ENCODE measurements at places on chromosomes 16 and 17. TPM values are rescaled to one million over a fixed set of nuclear protein-coding genes. Genes with fewer than 3 reads are reported as not detected.

FOXK2 gene
- 18.8 TPM for polyA plus RNA-seq

- no peak for DNase-seq
These were observed 21.9 kb upstream of the FAAP100 start for GRCh38 chr17:81573794-81574642.

- peak; percentile 30 for DNase-seq
These were observed 44.0 kb downstream of the ZNF276 start for GRCh38 chr16:89765292-89765830.

DNA sequence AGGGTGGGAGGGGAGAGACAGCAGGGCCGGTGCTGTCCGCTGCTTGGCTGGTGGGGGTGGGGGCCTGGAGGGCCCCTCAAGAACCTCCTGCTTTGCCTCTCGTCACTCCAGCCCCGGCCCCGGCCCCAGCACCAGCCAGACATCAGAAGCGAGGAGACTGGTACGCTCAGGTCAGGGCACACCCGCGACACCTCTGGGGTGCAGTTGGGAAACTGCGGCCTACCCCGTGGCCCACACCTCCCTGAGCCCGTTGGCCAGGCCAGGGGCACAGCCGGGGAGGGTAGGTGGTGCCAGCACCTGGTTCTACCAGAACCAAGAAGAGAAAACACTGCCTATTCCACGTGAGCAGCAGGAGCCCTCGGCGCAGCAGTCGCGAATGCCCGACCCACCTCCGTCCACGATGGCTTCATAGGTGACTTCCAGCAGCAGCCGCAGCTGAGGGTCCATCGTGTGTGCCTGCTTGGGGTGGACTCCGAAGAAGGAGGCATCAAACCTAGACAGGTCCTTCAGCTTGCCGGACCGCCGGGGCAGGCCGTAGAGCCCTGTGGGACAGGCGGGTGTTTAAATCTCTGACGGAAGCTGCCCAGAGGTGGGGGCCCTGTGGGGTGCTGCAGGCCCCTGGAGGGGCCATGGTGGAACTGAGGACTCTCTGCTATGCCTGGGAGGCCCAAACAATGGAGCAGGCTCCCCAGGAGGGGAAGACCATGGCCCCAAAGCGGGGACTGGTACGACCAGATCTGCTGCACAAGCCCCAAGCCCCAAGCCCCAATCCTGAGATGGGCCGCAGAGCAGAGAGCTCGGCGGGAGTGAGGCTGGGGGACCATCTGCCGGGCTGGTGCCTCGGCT, 2.9 kb downstream of the FASN start:
- DNase-seq, result no peak

GRCh38 chr17:29594519-29595090, 1.7 kb downstream of the ANKRD13B start:
- no peak for DNase-seq

DNA sequence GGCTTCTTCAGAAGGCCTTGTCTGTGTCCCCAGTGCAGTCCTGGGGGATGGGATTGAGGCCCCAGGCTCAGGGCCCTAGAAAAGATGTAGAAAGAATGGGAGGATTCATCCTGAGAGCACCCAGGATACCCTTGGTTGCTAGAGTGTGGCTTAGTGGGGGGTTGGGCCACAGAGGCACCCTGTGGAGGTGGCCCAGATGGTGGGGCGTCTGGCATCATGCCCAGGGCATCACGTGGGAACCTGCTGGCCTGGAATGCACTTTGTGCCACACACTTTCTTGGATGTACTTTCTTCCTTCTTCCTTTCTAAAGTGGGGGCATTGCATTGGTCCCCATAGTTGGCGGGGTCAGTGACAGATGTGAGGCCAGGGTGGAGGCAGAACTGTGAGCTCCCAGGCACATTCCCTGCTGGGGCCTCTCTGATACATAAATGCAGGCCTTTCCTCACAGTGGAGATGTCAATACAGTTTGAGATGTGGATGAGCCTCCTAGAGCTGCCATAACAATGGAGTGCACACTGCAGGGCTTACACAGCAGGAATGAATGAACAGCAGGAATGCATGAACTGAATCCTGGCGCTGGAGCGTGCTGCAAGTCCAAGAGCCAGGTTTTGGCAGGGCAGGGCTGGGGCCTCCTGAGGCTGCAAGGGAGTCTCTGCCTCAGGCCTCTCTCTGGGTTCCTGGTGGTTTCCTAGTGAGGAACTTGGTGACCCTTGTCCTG, 43.3 kb downstream of the MGAT5B start:
- no peak for DNase-seq

DNA sequence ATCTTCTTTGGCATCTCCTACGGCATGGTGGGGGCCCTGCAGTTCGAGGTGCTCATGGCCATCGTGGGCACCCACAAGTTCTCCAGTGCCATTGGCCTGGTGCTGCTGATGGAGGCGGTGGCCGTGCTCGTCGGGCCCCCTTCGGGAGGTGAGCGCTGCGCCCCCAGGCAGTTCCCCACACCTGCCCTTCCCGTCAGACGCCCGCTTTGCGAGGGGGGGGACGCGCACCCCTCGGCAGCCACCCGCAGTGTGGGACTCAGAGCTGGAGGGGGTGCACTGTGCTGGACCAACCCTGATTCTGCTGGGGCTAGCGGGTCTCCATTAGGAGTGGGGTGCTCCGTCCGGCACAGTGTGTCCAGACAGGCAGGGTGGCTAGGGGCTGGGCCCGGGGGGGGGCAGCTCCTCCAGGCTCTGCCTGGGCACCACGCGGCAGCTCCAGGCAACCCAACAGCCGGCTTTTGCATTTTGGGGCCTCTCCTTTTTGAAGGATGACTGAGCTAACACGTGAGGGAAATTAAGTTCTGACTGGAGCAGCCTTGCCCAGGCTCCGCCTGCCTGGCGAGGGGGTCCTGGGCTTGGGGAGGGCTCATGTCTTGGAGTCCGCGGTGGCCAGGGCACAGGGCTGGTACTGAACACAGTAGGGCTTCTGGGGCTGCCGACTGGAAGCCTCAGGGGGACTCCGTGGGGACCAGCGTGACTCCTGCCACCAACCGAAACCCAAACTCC, 9.1 kb downstream of the SLC16A3 start:
- DNase-seq, result no peak

- no peak for DNase-seq
These were observed 19.6 kb upstream of the APPBP2 start for GRCh38 chr17:60545465-60546191.

DNA sequence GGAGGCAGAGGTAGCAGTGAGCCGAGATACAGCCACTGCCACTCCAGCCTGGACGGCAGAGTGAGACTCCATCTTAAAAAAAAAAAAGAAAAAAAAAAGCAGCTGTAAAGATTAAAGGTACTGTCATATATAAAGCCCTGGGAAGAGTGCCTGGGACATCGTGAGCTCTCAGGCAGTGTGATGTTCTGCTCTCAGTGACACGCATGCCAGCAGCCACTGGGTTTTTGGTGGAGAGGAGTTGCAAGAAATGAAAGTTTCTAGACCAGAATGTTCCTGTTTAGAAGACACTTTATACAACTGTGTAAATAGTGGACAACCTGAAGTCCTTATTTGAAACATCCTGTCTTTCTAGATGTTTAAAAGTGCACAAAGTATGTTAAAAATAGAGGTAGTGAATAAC, 213.2 kb downstream of the IRF8 start:
- DNase-seq, result no peak

KIF19 gene
- 1.4 TPM for polyA plus RNA-seq

DNA sequence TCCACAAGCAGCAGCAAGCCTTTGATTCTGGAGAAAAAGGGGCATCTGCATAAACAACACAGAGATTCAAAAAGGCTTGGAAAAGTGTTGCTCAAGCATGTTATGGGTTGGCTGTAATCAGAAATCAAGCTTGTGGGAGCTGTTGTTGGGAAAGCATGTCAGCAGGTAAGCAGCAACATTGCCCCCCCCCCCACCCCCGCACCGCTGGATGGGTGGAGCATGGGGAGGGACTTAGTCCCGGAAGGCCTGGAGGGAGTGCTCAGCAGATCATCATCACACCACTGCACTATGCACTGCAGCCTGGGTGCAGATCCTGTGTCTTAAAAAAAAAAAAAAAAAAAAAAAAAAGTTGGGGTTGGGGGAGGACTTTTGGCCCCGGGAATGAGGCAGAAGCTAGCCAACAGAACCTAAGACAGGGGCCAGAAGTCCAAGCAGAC, 16.8 kb upstream of the AKAP1 start:
- DNase-seq, result peak; percentile 73

RPRML gene
- not detected for polyA plus RNA-seq

SLC25A11 gene
- 79.2 TPM for polyA plus RNA-seq

DNA sequence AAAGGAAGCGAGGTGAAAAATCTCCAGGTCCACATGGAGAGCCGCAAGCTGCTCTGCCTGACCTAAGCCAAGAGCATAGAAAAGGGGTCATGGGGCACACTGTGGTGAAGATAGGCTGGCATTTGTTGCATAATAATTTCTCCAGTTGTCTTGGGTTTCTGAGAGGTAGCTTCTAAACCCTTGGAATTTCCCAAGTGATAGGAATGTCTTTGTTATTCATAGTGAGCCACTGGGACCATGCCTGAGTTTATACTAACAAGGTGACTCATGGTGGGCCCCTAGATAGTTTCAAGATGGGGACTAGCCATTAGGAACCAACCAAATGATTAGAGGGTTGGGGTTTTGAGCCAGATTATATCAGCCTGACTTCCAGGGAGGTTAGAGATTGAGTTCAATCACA, 25.6 kb downstream of the SOST start:
- DNase-seq, result no peak

DNA sequence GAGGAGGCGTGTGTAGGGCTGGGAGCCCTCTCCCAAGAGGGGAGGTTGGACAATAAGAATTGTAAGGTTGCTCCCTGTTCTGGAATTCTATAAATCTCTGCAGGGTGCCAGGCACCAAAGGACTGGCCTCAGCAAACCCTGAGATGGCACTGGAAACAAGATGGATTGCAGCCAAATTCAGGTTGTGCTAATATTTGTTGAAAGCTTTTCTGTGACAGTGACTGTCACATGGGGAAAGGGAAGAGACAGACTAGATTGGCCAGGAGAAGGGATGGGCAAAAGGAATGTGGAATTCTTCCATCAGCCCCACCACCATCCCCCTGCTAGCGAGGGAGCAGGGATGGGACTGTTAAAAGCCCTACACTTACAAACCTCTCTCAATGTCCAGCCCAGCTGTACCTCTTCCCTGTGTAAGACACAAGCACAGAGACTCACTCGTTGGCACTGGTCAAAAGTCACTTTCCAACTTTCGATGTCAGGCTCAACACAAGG, 62.4 kb downstream of the SOX9 start:
- DNase-seq, result no peak

DNA sequence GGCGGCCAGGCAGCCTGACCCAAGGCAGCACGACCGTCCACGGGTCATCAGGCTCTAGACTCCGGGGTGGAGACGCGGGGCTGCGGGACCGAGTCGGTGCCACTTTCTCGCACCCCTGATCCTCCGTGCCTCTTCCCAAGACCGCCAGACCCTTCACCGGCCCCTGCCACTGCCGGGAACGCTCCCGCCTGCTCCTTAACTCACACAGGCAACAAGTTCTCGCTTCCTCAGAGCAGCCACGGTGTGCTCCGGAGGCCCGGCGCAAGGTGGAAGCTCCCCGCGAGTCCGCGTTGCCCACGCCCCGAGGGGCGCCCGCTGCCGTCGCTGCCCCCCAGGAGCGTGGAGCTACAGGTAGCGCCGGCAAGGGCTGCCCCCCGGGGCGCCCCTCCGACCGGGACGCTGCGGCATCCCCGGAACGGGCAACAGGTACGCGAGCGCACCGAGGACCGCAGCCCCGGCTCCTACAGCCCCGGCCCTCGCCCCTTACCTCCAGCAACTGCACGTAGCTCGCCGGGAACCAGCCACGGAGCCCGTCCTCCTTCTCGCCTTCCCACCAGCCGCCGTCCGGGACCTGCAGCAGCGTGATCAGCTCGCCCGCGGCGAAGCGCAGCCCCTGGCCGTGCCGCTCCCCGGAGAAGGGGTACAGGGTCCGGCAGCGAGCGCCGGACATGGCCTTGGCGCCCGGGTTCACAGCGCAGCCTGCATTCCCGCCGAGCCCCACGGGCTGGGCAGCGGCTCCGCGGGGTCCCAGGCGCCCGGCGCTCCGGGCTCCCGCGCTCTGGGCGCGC, 491 bp downstream of the GAS7 start:
- DNase-seq, result no peak

SNX20 gene
- polyA plus RNA-seq, result 1.0 TPM

GRCh38 chr16:75787440-75787839, 61.1 kb upstream of the CPHXL start:
- DNase-seq, result no peak

DNA sequence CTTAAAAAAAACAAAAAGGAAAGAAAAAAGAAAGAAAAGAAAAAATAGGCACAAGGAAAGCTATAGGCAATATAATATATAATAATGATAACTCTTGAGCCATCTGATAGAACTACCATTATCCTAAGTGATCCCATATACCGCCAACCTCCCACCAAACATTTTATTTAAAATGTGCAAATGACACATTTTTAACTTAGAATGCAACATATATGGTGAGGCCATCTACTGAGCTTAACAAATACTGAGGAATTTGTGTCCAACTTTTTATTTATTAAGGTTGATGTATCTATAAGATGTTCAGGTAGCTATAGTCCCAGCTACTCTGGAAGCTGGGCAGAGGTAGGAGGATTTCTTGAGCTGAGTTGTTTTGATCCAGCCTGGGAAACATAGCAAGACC, 14.4 kb upstream of the APPBP2 start:
- no peak for DNase-seq

DNA sequence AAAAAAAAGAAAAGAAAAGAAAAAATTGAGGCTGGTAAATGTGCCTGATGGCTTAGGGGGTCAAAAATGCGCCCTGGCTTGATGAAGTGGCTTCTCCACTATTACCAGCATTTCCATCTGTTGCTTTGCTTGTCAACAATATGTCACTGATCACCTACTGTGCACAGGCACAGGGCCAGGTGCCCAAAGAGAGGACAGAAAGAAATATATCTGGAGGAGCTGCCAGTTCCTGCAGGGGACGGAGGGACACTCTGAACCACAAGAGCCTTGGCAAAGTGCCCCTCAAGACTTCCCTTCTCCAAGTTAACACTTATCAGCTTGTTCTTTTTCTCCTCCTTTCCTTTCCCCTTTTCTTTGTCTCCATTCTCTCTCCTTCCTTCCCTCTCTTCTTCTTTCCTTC, 34.7 kb downstream of the GINS3 start:
- DNase-seq, result no peak

DNA sequence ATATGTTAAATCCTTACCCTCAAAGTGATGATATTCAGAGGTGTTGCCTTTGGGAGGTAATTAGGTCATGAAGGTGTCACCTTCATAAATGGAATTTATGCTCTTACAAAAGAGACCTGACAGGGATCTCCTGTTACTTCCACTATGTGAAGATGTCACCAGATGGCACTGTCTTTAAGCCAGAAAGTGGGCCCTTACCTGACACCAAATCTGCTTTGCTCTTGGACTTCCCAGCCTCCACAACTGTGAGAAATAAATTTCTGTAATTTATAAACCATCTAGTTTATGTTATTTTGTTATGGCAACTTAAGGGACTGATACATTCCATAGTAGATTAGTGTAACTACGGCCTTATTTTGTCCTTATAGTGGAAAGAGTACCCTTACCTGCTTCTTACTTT, 358.3 kb upstream of the SALL1 start:
- DNase-seq, result no peak

FAM117A gene
- polyA plus RNA-seq, result 9.4 TPM

- DNase-seq, result no peak
These were observed 31.4 kb downstream of the COX11 start for GRCh38 chr17:54937018-54937417.

GRCh38 chr17:19248151-19248927, 11.2 kb downstream of the EPN2 start:
- no peak for DNase-seq

- DNase-seq, result no peak
These were observed 95.0 kb upstream of the PSMD7 start for GRCh38 chr16:74201576-74201975.

SNAI3 gene
- polyA plus RNA-seq, result 1.0 TPM
